ENCODE measurements at places on chromosomes 16 and 17.

- DNase-seq, result no peak
Observed at GRCh38 chr16:12126091-12126806, 149.7 kb downstream of the SNX29 start.

DNA sequence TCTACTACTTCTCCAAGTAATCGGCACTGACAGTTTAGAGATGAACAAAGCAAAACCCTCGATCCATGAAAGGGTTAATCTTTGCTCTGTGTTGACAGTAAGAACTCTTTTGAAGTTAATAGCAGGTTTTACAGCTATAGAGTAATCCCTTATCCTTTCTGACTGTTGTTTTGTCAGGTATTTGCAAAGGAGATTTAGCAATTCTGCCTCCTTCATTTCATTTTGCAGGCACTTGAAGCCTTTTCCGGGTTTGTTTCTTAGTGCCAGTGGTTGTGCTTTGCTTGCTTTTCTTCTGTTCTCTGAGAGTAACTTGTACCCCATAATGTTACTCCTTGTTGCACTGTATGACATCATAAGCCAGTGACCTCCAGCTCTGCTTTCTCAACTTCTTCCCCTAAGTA lies 64.5 kb downstream of the TANGO6 start:
- no peak for DNase-seq

DNA sequence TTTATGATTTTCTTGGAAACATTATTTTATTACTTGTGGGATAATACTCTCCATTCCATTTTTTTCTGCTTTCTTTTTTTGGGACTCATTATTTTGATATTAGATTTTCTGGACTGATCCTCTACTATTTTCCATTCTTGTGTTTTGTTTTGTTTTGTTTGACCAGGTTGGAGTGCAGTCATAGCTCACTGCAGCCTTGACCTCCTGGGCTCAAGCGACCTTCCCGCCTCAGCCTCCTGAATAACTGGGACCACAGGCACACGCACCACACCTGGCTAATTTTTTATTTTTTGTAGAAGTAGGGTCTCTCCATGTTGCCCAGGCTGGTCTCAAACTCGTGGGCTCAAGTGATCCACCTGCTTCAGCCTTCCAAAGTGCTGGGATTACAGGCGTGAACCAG lies 44.1 kb downstream of the RBBP6 start:
- no peak for DNase-seq

DNA sequence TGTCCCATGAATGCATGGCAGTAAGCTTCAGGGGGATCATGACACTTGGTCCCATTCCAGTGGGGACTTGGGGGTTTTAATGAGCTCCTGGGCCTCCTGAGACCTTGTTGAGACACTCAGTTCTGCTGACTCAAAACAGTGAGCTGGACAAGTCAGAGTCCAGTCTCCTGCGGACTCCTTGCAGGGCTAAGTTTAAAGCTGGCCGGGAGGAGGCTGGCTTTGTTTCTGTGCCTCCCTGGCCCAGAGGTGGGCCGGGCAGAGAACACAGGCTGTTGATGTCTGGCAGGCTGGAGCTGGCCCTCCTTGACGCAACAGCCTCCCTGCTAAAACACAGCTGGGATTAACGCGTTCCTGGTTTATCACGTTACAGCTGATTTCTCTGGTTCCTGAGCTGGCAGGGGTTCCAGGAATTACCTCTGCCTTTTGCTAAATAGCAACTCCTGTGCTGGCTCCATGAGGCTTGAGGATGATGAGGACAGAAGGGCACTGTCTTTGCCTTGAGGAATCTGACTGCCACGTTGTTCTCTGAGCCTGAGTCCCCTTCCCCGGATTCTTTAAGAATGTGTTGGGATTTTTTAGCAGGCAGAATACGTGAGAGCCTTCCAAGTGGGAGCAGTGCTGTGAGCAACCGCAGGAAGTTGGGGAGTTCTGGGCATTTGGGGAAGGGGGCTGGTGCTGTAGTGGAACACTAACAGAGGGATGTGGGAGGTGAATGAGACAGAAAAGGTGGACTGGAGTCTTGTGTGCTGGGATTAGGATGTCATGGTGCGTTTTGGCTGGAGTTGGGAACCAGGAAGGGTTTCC lies 2.0 kb downstream of the GPT2 start:
- no peak for DNase-seq

GRCh38 chr17:16178836-16179235 lies 36.5 kb downstream of the NCOR1 start:
- no peak for DNase-seq

- DNase-seq, result no peak
Observed at GRCh38 chr17:28553000-28553505, 629 bp upstream of the UNC119 start.

- DNase-seq, result no peak
Observed at GRCh38 chr16:74563828-74564263, 43.1 kb downstream of the GLG1 start.

GRCh38 chr16:4404247-4404966 lies 12.0 kb downstream of the CORO7 start:
- DNase-seq, result no peak

DNA sequence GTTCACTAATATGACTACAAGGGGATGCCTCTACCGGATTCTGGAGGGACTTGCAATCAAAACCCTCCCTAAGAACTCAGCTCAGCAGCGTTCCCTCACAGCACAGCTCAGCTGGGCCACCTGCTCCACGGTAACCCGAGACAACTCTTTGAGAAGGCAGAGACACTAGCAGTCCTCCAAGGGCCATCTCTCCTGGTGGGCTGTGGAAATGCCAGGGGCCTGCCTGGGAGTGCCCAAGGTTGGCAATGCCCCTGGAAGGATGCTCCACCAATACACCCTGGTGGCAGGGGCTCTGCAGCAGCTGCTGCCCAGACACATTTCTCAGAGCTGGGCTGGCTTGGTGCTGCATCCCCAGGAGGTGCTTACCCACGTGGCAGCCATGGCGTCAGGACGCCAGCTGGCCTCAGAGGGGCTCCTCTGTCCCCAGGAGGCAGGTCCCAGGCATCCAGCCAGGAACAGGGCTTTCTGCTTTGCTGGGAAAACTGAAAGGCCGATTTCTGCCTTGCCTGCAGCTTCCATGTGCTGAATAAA lies 16.5 kb downstream of the CDIP1 start:
- no peak for DNase-seq

GRCh38 chr17:48679385-48680096 lies 42.8 kb downstream of the PRAC1 start:
- no peak for DNase-seq

DNA sequence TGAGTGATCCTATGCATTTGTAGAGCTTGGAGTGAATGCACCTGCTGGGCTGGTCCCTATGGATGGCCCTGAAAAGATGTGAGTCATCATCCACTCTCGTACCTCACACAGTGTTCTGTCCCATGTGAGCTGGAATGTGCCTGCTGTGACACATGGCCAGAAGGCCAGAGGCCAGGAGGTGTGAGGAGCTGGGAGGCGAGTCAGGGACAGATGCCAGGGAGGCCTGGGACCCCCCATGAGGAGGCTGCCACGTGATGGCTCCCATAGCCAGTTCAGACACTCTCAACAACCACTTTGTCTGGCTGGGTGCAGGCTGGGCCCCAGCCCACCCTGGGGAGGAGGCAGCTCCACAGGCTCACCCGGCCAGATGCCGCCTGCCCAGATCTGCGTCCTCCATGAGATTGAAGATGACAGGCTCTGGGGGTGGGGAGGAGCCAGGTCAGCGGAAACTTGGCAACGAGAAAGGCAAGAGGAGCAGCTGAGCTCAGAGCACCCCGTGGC lies 168.8 kb downstream of the C16orf78 start:
- no peak for DNase-seq

DNA sequence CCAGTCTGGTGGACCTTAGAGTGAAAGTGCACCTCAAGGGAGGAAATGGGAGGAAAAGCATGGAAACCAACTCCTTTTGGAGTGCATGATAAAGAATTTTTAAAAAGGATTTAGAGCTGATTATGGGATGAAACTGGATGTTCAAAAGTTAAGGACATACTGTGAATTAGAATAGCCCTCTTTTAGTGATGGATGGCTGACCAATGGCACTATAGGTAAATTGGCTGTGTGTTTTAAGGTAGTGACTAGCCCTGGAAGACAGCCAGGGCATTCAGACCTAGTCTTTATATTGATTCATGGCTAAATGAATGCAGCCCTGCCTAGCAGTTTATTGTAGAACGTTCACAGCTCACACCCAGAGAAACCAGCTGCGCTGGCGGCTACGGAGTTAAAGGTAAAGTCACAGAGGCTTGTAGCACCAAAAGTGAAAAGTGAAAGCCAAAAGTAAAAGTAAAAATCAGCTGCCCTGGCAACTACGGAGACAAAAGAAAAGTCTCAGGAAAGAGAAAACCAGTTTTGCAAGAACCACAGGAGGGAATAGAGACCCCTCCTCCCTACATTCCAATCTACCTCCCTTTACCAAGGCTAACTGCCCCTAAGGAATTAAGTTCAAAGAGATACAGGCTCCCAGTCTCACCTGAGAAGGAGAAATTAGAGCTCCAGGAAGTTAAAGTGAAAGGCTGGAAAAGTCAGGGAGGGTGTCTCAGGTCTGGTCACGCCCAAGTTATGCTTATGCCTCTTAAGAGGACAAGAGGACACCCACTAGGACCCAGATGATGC lies 21.8 kb downstream of the ACSM1 start:
- DNase-seq, result no peak

DNA sequence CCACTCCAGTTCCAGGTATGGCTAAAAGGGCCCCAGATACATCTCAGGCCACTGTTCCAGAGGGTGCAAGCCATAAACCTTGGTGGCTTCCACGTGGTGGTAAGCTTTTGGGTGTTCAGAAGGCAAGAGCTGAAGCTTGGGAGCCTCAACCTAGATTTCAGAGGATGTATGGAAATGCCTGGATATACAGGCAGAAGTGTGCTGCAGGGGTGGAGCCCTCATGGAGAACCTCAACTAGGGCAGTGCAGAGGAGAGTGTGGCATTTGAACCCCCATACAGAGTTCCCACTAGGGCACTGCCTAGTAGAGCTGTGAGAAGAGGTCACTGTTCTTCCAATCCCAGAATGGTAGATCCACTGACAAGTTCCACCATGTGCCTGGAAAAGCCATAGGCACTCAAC lies 267.3 kb downstream of the SLC39A11 start:
- DNase-seq, result no peak

DNA sequence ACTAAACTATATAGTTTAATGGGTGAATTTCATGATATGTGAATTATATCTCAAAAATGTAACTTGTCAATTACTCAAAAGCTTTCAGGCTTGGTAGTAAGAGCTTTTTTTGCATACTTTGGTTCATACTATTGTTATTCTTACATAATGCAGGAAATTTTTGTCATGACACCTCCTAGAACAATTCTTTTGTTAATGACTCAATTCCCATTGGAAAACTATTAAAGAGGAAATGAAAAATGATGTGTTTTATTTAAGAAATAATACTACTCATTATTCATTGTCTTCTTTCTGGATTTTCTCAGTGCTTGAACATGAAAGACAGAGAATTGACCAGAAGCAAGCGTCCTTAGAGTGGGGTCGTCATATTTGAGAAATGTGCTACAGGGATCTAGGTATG lies 196.4 kb upstream of the KCNJ16 start:
- DNase-seq, result no peak

DNA sequence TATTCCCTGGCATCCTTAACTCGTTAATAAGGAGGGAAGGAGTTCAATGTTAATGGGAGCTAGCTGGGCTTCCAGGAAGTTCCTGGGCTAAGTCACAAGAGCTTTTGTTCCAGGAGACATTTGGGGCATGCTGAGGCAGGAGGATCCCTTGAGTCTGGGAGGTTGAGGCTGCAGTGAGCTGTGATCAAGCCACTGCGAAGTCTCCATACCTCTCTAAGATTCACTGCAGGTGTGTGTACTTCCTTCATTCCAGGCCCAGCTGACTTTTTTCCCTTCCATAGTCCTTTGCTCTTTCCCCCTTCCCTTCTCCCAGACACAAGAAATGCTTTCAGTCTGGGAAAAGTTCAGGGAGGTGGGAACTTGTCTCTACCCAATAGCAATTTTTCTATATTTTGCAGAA lies 489.8 kb downstream of the NPIPA7 start:
- DNase-seq, result no peak

DNA sequence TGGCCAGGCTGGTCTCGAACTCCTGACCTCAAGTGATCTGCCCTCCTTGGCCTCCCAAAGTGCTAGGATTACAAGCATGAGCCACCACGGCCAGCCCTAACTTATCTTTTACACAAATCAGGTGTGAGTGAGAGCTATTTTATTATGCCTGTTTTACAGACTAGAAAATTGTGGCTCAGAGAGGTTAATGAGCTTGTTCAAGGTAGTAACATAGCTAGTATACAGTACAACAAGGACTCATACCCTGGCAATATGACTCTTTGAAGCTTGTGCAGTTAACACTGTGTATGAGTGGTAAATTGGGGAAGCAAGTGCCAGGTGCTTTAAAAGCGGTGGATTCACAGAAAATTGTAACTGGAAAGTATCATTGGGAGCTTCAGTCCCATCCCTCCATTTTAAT lies 49.0 kb downstream of the YPEL2 start:
- no peak for DNase-seq

DNA sequence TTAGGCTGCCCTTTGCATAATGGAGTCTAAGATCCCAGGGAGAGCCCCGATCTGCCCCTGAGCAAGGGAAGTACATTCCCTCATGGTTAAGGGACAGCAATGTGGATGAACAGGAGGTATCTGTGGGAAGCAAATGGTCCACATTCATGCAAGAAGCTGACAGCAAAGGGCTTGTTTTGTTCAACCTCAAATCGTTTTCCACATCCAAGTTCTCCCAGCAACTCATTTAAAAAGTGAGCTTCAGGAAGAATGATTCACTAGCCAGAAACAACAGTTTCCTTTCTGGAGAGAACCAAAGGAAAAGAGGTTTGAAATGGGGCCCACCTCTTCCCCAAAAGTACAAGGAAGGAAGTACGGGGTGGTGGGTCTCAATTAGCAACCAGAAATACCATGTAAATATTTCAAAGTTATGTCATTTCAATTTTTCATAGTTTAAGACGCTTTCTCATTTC lies 9.4 kb downstream of the HSPB9 start:
- no peak for DNase-seq

DNA sequence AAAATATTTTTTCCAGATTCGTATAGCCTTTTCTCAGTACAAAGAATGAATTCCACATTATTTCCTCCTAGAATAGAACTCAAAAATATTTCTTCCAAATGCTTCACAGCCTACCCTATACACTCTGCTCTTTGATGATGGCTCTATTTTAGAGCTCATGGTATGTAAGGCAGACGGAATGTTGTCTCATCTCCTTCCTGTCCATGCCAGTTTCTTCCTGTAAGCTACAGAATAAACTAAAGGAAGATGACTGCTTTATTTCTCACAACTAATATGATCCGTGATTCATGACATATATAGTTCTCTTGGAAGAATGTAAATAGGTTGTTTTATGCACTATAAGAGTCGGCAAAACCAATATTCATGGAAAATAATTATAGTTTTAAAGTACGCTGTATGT lies 723.1 kb downstream of the CDH11 start:
- DNase-seq, result no peak

- DNase-seq, result no peak
Observed at GRCh38 chr16:66273644-66274334, 92.7 kb upstream of the CDH5 start.

GRCh38 chr16:64845071-64845470 lies 276.8 kb downstream of the CDH11 start:
- no peak for DNase-seq

All from activated naive CD4-positive, alpha-beta T cell (primary cell).